ENCODE measurements at places on chromosomes 6 and 20.

DNA sequence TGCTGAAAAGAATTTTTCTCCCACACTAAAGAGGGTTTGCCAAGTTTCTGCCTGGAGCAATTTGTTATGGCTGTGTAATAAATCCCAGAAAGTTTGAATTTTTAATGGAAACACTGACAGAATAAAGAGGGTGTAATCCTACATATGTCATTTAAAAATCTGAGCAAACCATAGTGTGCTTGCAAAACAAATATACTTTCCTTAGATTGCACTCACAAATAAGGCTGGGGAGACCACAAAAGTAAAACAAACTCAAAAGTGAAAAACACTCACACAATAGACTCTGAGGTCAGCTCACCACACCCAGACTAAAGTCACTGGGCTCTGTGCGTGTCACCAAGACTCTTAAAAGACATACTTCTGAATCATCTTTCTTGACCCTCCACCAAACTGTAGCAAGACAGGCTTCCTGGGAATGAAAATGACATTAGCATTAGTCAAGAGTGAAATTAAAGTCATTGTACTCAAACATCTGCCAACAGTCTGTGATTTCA is 4.8 kb upstream of the ATXN1 start:
- DNase-seq = no peak

DNA sequence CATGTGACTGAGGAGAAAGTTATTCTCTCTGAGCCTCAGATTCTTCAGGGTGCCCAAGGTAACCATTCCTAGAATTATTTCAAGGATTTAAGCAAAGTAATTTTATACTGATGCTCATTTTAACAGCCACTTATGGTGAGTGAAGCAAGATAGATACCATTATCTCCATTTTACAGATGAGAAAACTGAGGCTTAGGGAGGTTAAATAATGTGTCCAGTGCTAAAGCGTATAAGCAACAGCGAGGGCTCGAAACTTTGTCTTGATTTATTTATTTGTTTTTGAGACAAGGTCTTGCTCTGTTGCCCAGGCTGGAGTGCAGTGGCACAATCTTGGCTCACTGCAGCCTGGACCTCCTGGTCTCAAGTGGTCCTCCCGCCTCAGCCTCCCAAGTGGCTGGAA is 53.6 kb downstream of the FOXF2 start:
- no peak for DNase-seq

- DNase-seq = no peak
Measured at GRCh38 chr20:47540443-47541354, 39.0 kb downstream of the NCOA3 start.

DNA sequence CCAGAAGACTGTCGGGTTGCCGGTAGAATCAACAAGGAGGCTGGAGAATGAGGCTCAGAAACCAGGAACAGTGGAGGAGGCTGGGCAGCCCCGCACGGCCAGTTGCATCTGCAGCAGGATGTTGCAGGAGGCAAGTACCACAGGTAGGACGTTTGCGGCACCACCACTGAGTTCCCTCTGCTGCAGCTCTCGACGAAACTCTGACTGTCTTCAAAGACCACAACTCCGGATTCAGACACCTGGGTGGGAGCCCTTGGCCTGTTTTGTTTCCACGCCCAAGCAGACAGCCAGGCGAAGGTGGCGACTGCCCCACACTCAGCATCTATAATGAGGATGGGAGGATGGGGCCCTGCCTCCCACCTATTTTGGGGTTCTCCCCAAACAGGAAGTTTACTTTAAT is 218.2 kb downstream of the ZDHHC14 start:
- DNase-seq = no peak

GRCh38 chr6:113526995-113527394 is 330.1 kb upstream of the MARCKS start:
- DNase-seq = no peak

- DNase-seq = no peak
Measured at GRCh38 chr20:20668639-20669038, 43.8 kb downstream of the RALGAPA2 start.
